ENCODE measurements at places on chromosomes 12 and 14.

DNA sequence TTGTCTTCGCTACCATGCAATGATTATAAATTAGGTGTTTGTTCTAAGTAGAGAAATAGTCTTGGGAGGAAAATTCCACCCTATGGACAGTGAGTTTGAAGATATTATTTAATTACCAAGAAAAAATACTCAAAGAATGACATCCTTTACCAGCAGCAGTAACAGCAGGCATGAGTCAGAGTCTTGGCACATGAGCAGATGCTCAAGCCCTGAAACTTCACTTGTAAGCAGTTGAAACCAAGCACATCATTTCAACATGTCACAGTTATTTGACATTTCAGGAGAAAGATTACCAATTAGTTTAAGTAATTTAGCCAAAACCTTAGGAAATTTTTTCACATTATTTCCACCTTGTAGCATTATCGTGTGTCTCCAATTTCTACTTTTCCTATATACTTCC, 99.2 kb downstream of the C12orf50 start:
- DNase-seq, result peak; percentile 37

GRCh38 chr12:78651755-78652154, 212.8 kb upstream of the SYT1 start:
- DNase-seq, result no peak

GRCh38 chr12:55188974-55189556, 31.8 kb upstream of the OR10A7 start:
- DNase-seq, result peak; percentile 8

- no peak for DNase-seq
These were observed 31.2 kb downstream of the TAS2R7 start for GRCh38 chr12:10771132-10771733.

- no peak for DNase-seq
These were observed 273.4 kb upstream of the SLC16A7 start for GRCh38 chr12:59322473-59322872.

DNA sequence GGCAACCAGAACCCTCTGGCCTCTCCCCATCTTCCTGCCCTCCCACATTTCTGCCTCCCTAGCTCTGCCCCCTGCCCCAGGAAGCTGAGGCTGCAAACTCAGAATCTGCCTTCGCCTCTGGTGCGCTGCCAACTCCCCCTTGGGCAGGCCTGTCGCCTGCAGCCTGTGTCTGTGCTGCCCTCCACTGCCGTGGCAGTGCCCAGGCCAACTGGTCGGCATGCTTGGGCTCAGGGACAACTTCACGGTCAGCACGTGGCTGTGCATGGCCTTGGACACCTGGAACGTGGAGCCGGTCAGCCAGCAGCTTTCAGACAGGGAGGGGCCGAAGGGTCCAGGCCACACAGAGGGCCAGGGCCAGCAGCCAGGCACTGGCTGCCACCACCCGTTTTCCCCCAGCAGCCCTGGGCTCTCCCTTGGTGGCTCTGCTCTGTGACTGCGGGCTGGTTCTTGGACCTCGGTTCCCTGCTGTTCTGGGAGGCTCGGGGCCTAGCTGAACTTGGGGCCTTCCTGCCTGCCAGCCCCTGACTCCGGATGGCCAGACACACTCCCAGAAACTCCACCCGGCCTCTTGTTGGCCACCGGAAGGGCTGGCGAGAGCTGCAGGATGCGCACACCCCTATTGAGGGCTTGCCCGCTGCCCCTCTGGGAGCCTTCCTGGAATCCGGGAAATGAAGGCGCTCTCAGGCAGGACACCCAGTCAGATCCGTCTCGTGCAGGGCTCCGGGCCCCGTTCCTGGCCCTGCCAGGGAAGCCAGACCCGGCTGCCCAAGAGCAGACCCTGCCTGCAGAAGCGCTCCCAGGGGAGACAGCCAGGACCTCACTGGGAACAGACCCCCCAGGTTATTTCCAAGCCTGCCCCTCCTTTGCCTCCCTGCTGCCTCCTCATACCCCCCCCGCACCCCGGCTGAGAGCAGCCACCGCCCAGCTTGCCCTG, 34.2 kb upstream of the PPP1R13B start:
- DNase-seq, result no peak

GRCh38 chr12:9615420-9616136, 7.9 kb upstream of the KLRB1 start:
- no peak for DNase-seq

DNA sequence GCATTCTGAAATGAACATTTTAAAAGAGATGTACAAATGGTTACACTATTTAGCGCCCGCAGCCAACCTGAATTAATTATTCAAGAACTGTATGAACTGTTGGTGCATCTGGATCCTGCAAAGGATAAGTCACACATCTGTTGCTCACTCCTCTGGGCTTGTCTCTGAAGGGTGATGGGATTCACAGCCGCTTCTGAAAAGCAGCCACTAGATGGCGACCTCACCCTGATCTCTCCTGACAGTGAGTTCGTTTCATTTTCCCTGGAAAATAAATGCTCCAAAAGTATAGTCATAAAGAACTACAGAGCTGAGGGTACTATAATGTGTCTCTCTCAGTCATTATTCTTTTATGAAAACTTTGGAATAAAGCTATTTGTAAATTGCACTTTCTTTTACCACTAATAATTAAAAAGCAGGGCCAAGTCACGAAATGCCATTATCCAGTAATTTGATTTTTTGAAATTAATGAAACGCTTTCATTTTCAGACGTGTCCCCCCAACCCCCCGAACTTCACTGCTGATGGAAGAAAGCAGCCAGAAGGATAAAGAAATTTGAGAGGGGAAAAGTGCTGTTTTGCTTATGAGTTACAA, 789.6 kb downstream of the NRXN3 start:
- peak; percentile 18 for DNase-seq

- DNase-seq, result no peak
These were observed 7.7 kb upstream of the LTBP2 start for GRCh38 chr14:74619672-74620131.

GRCh38 chr14:96783043-96783914, 13.9 kb upstream of the VRK1 start:
- no peak for DNase-seq

GRCh38 chr12:115149685-115150378, 465.9 kb upstream of the TBX3 start:
- DNase-seq, result peak; percentile 69

- no peak for DNase-seq
These were observed 2.0 kb upstream of the IRAK3 start for GRCh38 chr12:66187036-66187435.

DNA sequence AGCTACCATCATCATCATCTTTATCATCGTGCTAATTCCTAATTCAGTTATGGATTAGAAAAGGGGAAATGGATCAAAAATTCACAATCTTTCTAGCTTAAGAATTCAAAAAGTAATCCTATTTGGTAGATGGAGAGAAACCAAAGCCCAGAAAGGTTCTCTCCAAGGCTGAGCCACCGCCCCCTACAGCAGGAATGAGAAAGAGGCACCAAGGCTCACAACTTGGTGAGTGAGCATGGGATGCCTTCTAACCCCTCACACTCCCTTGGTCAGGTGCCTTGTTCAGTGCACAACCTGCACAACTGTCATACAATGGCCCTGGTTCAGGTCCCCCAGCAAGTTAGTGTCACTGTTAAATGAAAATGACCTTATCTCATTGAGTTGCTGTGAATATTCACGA, 171.5 kb downstream of the ANO2 start:
- DNase-seq, result no peak

GRCh38 chr14:80003138-80003537, 208.2 kb downstream of the DIO2 start:
- DNase-seq, result peak; percentile 65

DNA sequence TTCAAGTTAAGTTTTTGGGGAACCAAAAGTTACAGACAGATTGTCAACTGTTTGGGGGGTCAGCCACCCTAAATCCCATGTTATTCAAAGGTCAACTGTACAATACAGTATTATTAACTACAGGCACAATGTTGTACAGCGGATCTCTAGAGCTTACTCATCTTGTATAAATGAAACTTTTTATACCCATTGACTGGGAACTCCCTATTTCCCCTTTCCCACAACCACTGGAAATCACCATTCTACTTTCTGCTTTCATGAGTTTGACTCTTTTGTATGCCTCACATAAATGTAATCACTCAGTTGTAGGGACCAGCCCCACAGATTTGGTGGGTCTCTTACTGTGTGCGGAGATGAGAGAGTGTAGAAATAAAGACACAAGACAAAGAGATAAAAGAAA, 57.8 kb downstream of the SLCO1B3 start:
- no peak for DNase-seq

GRCh38 chr14:55650992-55651391, 71.0 kb downstream of the KTN1 start:
- DNase-seq, result no peak

GRCh38 chr14:96383445-96383844, 8.5 kb upstream of the AK7 start:
- DNase-seq, result no peak

- no peak for DNase-seq
These were observed 119.9 kb upstream of the LHX5 start for GRCh38 chr12:113591480-113591974.
